Ureter (tissue), 1 donor: ENCODE measurements at places on chromosomes 16 and 17. TPM values are rescaled to one million over a fixed set of nuclear protein-coding genes. Genes with fewer than 3 reads are reported as not detected.

The ZPBP2 gene
- not detected for total RNA-seq

The IRF8 gene
- 9.5 TPM for total RNA-seq

The ZNF385C gene
- total RNA-seq, result 1.2 TPM

The PDILT gene
- not detected for total RNA-seq

The RCVRN gene
- total RNA-seq, result not detected

The ITGAD gene
- not detected for total RNA-seq

The TPPP3 gene
- total RNA-seq, result 12.5 TPM

- no peak for DNase-seq
Measured at GRCh38 chr17:49699966-49700575, 7.7 kb downstream of the SLC35B1 start.

DNA sequence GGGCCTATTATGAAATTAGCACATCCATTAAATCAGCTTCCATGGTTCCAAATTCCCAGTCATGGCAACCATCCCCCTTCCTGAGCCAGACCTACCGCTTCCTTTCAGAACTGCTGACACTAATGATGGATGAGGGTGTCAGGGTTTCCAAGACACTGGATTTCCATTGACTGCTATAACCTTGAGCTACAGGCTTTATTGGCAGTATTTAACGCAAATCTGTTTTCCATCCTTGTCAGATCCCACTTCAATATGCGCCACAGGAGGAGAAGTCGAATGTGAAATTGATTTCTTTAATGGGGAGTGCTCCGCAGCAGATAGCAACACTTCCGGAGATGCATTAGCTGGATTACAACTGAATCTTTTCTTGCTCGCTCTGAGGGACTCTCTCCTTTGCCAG is 197.1 kb downstream of the HS3ST4 start:
- no peak for DNase-seq

GRCh38 chr16:46828292-46828691 is 2.7 kb downstream of the C16orf87 start:
- no peak for DNase-seq

DNA sequence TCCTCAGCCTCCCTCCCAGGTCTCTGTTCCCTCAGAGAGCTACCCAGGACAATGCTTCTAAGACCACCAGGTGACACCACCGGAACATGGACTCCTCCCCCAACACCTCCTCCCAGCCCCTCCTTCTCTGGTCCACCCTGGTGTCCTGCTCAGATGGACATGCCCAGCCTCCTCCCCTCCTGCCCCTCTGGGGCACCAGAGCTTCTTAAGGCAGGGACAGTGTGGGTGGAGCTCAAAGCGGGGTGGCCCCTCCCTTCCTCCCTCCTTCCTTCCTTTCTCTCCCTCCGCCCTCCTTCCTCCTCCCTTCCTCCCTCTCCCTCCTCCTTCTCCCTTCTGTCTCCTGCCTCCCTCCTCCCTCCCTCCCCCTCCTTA is 22.7 kb downstream of the TRPV3 start:
- DNase-seq, result no peak

DNA sequence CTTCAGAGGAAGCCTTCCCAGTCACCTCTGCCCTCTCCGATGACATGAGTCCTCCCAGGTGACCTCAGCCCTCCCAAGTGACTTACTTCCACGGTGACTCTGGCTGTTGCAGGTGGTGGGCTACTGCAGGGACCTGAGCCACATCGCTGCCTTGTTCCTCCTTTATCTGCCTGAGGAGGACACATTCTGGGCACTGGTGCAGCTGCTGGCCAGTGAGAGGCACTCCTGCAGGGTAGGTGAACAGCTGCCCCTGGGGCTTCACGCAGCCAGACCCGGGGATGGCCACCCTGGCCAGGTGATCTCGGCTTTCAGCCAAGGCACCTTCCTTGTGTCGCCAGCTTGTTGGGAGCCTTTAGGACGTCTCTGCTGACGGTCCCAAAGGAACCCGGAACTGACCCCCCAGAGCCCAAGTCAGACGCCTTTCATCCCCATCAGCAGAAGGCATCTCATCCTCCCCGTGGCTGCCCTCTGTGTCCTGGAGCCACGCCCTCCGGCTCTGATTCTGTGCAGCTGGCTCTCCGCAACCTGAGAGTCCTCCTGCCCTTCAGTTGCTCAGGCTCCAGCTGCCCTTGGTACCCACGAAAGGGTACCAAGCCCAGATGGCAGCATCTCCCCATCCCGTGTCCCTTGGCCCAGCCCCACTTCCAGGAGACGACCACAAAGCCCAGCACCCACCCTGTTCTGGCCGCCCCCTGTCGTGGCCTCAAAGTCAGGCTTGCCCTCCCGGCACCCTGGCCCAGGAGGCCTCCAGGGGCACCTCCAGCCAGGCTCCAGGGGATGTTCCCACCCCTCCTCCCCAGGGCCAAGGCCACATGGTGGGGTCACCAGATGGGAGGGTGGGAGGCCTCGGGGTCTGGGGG is 81.7 kb downstream of the GOSR1 start:
- peak; percentile 36 for DNase-seq

DNA sequence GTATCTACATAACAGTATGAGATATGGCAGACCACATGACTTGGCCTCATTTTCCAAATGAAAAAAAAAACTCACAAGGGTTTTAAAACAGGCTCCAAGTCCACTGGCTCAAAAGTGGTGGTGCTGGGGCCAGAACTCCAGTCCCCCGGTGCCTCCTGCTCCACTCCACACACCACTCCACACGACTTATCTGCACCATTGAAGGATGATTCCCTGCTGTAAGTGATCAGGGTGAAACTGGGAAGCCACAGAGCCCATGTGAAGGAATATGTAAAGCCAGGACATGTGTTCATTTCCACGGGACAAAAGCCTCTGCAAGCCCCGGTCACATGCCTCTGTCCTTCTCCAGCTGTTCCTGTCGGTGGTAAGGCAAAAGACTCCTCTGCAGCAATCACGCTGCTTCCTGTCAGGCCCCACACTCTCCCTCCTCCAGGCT is 97.2 kb downstream of the ZNF18 start:
- no peak for DNase-seq

DNA sequence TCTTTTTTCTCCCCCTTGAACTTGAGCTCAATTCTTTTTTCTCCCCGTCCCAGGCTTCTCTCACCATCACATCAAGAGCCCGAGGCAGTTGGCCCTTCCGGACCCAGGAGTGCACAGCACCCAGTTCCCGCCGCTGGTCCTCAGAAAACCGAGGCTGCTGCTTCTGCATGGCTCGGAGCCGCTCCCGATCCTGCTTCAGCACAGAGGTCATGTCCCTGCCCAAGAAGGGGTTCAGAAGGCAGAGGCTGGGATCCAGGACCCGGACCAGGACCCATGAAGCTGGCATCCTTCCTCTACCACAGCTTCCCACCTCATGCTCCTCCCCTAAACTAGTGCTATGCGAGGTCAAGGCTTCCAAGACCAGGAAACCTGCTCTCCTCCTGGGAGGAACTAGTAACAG is 10.5 kb downstream of the PER1 start:
- DNase-seq, result no peak

GRCh38 chr17:61495161-61495857 is 43.1 kb downstream of the TBX4 start:
- no peak for DNase-seq

- no peak for DNase-seq
Measured at GRCh38 chr16:70758786-70759185, 42.2 kb downstream of the VAC14 start.

GRCh38 chr16:89257281-89257731 is 39.8 kb downstream of the ZNF778 start:
- no peak for DNase-seq

DNA sequence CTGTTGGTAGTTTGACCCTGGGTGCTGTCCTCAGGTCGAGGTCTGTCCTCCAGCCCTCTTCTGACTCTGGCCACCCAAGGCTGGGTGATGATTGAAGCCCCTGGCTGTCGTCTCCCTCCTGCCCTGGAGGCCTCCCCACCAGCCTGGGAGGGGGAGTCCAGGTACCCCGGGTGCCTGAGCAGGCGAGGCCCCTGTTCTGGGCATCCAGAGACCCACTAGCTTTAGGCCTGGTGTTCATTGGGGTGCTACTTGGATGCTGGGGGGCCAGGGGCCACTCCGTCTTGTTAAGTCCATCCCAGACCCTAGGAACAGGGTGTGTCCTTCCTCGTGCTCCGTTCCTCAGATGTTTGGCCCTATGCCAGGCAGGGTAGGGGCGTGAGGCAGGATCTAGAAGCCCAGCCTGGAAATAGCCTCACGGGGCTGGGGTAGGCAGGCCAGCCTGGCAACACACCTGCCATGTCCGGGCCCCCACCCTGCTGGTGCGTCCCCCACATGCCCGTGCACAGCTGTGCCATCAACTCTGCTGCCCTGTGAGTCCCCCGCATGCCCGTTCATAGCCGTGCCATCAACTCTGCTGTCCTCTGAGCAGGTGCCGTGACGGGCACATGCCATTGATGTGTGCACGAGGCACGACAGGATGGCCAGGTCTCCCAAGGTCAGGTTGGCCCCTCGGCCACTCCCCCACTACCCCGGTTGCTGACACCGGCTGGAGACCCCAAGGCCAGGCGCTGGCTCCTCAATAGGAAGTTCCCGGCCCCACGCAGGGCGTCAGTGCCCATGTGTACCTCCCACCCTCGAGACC is 36.9 kb downstream of the GINS2 start:
- no peak for DNase-seq

DNA sequence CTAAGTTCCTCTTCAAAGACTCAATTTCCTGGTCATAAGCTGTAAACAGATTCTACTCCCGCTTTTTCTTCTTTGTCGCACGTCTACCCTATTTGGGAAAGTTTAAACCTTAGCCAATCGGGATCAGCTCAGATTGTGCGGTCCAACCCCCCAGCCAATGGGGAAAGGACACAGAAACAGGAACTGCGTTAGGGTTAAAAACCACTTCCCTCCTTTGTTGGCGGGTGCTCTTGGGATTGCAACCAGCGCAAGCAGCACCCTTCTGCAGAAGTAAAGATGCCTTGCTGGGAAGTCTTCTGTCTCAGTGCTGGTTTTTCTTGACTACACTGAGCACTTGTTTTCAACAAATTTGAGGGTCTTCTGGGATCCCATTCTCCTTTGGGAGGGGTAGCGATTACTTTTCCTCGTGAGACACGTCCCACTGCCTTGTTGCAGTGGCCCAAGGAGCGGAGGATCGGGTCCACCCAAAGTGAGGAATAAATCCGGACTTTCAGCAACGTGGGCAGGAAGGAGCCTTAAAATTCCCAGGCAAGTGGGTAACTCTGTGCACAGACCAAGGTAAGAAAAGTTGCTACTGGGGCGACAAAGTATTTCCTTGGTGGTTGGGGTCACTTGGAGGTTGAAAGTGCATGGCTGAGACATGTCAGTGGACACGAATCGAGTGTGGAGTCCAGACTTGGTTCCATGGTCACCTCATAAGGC is 1.0 kb upstream of the YPEL3 start:
- DNase-seq, result no peak

- peak; percentile 87 for DNase-seq
Measured at GRCh38 chr17:75639771-75640555, 6.7 kb downstream of the SMIM5 start.

DNA sequence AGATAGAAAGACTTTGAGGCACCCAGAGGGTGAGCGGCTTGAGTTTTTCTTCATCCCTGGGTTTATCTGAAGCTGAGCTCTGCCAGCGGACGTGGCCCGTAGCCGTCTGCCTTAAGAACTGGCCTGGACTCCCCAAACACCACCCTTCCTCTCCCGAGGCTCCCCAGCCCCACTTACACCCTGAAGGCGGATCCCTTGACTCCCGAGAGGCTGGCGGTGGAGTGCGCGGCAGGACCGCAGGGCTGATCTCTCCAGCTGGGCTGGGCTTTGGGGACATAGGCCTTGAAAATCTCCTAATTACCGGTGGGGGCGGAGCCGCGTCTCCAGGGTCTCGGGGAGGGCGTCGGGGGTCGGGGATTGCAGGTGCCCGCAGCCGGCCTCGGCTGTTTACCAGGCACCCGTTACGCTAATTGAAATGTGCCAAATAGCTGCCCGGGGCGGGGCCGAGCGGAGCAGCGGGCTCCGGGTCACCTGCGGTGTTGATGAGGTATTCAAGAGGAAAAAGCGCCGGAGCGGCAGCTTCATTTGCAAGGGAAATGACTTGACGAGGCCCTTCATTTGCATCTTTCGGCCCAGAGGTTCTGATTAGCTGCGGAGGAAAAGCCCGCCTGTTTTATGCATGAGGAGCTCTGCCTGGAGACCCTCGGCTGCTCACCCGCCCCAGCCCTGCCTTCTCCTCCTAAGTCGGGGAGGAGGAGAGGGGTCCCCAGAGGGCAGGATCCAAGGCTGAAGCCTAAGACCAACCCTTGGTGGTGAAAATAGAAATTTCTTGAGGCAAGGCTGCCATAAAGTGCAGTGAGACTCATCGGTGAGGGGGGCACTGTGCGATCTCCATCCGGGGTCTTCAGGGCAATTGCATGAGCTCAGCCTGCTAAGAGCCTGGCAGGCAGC is 100.7 kb downstream of the MGAT5B start:
- no peak for DNase-seq

DNA sequence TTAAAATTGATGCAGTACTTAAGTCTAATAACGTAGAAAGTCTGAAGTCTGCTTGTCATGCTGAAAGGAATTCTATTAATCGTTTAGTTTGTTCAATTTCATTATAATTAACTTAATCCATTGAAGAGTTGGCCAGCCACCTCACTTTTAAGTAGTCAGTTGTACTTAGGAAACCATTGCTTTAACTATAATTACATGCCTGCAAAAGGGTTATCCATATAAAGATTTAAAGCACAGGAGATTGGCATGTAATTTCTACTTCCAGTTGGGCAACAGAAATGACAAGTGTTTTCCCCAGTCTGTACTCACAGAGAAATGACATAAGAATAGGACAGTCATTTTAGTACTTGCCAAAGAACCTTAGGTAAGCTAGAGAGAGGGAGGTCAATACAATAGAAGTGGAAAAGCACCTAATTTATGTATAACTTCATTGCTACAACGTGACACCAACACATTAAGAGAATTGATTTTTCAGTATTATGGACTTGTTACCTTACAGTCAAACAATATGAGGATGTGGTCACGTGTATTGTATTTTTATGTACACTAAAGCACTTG is 3.7 kb upstream of the USP32 start:
- no peak for DNase-seq

DNA sequence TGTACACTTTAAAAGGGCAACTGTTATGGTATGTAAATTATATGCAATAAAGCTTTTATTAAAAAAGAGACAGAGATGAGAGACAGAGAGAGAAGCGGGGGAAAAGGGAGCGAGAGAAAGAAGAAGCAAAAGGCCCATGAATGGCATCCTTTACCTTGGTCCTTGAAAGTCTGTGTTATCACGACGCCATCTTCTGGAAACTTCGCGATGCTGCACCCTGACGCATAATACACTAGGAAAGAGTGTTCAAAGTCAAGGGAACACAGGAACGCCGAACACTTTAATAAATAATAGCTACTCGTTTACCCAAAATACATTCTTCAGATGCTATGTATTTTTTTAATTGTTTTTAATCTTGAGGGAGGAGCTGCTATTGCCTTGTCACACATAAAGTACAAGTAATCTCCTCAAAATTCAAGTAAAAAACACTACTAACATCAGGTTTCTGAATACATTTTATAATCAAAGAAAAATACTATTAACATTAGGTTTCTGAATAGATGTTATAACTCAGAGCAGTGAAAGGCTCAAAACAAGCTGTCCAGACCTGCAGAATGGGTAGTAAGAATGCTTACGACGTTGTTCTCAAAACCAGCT is 23.0 kb upstream of the SLC38A8 start:
- DNase-seq, result no peak
